CD4-positive, alpha-beta memory T cell (primary cell): ENCODE measurements at places on chromosomes 12 and 14.

DNA sequence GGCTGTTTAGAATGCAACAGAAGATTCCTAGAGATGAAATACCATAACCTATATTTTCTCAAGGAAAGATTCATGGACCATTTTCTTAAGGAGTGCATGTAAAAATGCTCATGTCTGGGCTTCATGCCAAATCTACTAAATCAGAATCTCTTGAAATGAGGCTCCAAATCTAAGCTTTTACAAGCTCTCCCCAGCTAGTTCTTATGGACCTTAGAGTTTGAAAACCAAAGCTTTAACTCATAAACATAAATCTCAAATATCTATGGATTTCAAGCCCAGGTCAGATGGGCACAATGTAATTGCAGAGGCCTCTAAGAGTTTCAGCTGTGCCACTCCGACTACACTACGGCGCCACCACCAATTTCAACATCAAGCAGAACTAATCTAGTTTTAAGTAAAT, 117.3 kb upstream of the CAND1 start:
- DNase-seq, result no peak

- DNase-seq, result no peak
Measured at GRCh38 chr14:102686196-102686801, 91.0 kb upstream of the TRAF3 start.

DNA sequence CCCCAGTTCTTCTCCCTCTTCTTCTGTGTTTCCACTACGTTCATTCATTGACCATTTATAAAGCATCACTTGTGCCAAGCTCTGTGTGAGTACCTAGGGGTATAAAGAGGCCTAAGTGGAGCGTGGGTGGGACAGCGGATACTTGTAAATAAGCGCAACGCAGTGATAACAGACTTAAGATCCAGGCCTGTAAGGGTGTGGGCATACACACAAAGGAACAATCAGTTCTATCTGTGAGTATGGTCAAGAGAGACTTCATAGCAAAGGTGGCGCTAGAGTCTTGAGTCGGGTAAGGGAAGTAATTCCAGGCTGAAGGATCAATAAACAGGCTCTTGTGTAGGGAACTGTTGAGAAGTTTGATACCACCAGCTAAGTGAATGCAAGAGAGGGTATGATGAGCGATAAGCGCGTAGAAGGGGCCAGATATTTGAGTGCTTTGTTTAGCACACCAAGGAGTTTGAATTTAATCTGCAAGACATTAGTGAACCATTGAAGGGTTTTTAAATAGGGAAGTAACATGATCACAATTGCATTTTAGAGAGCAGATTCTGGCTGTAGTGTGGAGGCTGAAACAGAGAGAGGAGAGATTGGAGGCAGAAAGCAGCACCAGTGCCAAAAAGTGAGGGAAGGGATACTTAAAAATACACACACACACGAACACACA, 1.0 kb upstream of the GXYLT1 start:
- DNase-seq, result no peak

DNA sequence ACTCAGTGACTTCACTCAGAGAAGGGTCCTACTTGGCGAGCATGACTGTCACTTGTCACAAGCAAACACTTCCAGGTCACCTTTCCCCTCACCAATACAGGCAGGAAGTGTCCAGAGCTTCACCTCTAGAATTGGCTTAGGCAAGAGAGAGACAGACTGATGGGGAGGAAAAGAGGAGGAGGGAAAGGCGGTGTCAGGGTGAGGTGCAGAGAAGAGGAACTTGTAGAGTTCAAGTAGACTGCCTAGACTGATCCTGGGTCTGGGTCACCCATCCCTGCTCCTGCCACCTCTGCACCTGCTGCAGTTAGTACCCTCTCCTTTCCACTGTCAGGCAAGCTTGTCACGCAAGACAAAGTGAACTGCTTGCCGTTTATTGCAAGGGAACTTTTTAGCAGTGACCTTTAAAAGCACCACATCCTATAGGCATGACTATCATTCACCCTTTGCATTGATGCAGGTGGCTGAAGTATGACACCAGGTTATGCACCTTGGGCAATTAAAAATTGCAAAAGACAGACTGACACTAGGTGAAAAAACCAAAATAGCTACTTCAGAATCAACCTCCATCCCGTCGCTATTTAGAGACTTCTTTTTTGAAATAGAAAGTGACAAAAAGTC, 292.4 kb downstream of the SYT1 start:
- no peak for DNase-seq

DNA sequence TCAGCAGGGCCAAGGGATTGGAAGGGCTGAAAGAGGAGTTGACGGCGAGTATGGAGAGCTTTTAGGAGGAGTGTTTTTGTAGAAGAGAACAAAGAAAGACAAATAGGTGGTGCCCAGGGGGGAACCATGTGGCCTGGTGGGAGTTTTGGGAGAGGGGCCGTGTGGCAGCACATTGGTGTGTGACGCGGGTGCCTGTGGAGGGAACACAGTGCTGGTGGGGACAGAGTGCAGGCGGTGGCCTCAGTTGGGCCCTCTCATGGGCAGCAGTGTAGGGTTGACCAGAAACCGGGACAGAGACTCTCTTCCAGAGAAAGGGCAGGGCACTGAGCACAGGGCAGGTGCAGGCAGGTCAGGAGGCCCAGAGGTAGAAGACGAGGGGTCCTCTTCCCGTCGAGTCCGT, 56.5 kb downstream of the TECPR2 start:
- no peak for DNase-seq

DNA sequence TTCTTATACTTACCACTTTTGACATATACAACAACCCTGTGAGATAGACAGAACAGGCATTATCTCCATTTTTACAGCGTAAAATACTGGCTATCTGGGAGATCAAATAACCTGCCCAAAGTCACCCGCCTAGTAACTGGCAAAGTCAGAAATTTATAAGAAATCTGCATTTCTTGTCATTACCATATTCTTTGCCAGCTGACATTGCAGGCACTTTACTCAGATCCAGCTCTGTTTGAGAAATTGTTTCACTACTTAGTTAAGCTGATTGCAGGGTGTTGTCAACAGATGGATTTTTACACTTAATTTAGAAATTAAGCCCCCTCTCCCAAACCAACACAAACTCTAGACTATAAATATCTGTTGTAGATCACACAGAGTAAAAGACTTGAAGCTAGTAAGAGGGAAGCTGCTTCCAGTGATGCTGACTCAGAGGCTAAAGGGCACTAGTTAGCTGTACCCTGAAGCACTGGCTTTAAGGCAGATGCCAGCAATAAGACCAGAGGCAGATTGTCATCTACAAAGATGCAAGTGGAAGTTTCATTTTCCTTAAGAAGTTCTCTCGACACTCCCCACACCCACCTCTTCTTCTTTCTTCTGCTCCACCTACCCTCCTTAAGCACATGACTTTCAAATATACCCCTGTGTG, 153.1 kb downstream of the ANO6 start:
- no peak for DNase-seq

DNA sequence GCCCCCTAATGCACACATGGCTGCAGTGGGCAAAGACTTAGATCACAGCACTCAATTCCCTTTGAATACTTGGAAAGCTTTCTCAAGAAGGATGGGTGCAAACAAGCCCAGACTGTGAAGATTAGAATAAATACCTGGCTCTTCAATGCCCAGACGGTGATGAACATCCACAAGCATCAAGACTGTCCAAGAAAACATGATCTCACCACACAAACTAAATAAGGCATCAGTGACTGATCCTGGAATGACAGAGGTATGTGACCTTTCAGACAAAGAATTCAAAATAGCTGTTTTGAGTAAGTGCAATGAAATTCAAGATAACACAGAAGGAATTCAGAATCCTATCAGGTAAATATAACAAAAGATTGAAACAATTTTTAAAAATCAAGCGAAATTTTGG, 43.8 kb upstream of the ZDHHC17 start:
- no peak for DNase-seq
